GM23338 (cell line): ENCODE measurements at places on chromosomes 12 and 14. TPM values are rescaled to one million over a fixed set of nuclear protein-coding genes. Genes with fewer than 3 reads are reported as not detected.

The KLRC1 gene
- total RNA-seq: not detected in 2 replicates

- H3K4me3 ChIP-seq: no peak overlapping the region
- DNase-seq: no peak
- H3K27me3 ChIP-seq: no peaks in the 10 kb centered on the region
- H3K27ac ChIP-seq: no peak overlapping the region
These were observed 37.7 kb downstream of the C12orf50 start for GRCh38 chr12:87991483-87991882.

GRCh38 chr12:50787618-50788017 is 23.7 kb downstream of the ATF1 start:
- 0 out of 2 replicates have a peak, but pooled peaks cover 6% of the 10 kb centered on the region for H3K4me1 ChIP-seq
- DNase-seq: no peak
- H3K27ac ChIP-seq: no peak overlapping the region
- no peaks in the 10 kb centered on the region for H3K36me3 ChIP-seq
- H3K27me3 ChIP-seq: no peaks in the 10 kb centered on the region

DNA sequence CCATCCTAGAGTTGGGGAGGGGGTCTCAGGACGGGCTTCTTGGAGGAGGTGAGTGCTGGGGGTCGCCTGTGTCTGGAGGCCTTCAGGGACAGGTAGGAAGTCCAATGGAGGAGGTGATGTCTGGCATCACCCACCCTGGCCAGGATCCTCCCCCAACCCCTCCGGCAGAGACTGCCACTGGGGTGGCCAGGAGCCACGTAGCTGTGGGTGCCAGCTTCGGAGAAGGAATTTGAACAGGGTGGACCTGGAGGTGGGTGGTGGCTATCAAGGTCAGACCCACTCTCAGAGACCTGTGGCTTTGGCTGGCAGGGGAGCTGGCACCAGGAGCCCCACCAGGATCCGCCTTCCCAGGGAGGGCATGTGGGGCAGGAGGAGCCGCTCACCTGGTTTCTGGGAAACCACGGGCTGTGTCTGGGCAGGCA is 9.1 kb downstream of the CEP170B start:
- no peak overlapping the region for H3K4me3 ChIP-seq
- H3K36me3 ChIP-seq: no peaks in the 10 kb centered on the region
- DNase-seq: no peak
- H3K4me1 ChIP-seq: no peaks in the 10 kb centered on the region; the same call in 1 of the 2 replicates
- no peaks in the 10 kb centered on the region for H3K27me3 ChIP-seq

- H3K36me3 ChIP-seq: no peaks in the 10 kb centered on the region
- no peak overlapping the region for H3K4me3 ChIP-seq
- no peak overlapping the region for H3K27ac ChIP-seq
- H3K4me1 ChIP-seq: no peaks in the 10 kb centered on the region
- DNase-seq: no peak
These were observed 323.5 kb downstream of the ALG10 start for GRCh38 chr12:34345801-34346200.

- no peak overlapping the region for H3K27ac ChIP-seq
- no peaks in the 10 kb centered on the region for H3K4me1 ChIP-seq
- H3K4me3 ChIP-seq: no peak overlapping the region
These were observed 49.4 kb downstream of the MAGOHB start for GRCh38 chr12:10563966-10564365.

DNA sequence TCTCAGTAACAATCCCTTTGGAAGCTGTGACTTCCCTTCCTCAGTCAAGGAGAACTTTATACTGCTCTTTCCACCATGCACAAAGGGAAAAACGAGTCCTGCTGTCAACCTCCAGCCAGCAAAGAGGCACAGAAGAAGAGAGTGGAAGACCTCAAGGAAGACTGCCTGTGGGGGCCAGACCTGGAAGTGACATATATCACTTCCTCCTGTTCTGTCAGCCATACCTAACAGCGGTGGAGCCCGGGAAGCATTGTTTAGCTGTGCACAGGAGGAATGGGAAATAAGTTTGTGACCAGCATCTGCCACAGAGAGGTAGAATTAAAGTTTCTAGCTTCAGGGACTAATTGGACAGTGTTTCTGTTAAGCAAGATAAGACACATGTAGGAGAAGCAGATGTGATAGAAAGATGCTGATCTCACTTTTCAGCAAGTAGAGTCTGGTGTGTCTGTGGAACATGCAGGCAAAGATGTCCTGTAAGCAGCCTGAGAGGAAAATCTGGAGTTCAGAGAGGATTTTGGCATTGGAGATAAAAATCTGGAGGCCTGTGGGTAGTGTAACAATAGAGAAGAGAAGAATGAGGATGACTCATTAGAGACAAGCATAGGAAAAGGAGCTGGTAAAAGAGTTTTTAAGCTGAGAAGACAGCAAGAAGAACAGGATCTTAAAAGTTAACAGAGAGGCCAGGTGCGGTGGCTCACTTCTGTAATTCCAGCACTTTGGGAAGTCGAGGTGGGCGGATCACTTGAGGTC is 141.6 kb upstream of the CPSF6 start:
- H3K4me3 ChIP-seq: no peak overlapping the region
- no peaks in the 10 kb centered on the region for H3K27me3 ChIP-seq
- DNase-seq: no peak
- H3K36me3 ChIP-seq: no peaks in the 10 kb centered on the region

DNA sequence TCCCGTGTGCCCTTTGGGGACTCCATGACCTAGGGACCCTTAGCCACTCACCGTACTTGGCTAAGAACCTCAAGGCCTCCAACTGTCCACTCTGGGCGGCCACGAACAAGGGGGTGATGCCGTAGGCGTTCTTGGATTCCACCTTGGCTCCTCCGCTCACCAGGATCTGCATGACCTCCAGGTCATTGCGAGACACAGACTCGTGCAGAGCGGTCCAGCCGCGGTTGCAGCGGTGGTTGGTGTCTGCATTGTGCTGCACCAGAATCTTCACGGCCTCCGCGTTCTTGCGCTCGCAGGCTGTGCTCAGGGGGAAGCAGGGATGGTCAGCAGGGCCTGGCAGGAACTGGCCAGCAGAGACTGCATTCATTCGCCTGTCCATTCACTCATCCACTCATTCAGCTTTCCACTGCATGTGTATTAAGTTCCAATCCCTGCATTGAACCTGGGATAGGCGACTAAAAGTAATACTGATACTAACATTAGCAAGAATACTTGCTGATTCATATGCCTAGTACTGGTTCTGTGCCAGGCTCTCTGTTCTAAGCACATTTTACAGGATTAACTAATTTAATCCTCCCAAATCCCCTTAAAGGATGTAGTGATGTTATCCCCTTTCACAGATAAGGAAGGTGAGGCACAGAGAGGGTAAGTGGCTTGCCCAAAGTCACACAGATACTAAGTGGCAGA is 23.9 kb downstream of the FAM181A start:
- H3K27me3 ChIP-seq: no peaks in the 10 kb centered on the region
- no peak overlapping the region for H3K27ac ChIP-seq
- H3K4me3 ChIP-seq: no peak overlapping the region
- no peak for DNase-seq
- no peaks in the 10 kb centered on the region for H3K4me1 ChIP-seq

DNA sequence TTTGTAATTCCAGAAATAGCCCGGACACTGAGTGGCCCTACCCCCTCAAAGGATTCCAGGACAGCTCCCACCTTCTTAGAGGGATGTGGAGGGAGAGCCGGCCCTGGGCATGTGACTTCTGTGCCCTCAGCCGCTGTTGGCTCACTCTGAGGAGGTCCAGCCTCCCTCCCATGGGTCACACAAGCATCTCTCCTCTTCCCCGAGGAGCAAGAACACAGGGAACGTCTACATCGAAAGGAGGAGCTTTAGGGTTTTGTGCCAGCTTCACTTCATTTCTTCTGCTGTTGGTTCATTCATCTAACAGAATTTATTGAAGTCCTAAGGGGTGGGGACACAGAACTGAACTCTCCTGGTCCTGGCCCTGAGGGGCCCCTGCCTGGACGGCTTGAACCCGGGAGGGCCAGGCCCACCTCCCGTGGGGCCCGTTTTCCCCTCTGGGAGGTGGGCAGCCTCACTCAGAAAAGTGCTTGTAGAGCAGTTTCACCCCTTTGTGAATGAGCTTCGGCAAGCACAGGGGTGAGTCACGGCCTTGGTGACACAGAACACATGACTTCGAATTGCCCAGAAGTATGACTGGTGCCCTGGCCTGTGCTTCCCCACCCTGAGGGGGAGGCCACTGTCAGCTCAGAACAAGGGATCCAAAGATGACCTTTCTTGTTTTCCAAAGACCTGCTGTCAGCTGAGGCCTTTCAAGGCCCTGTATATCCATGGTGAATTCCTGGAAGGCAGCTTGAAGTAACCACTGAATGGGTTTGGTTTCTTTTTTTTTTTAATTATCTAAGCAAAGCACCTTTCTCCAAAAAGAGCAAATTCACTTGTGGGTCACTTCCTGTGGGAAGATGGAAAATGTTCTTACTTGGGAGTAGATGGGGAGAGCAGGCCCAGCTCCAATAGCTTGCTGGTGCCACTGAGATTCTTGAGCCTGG is 39.2 kb downstream of the NFKBIA start:
- H3K4me3 ChIP-seq: no peak overlapping the region
- no peaks in the 10 kb centered on the region for H3K36me3 ChIP-seq
- DNase-seq: no peak
- peaks cover 10% of the 10 kb centered on the region for H3K4me1 ChIP-seq

- no peak overlapping the region for H3K27ac ChIP-seq
- H3K27me3 ChIP-seq: no peaks in the 10 kb centered on the region
- H3K4me1 ChIP-seq: 0 out of 2 replicates have a peak, but pooled peaks cover 5% of the 10 kb centered on the region
- no peak for DNase-seq
- H3K4me3 ChIP-seq: no peak overlapping the region
These were observed 52.1 kb downstream of the STON2 start for GRCh38 chr14:81348061-81348460.

GRCh38 chr14:35212471-35213142 is 79.6 kb upstream of the PSMA6 start:
- no peak for DNase-seq
- no peaks in the 10 kb centered on the region for H3K27me3 ChIP-seq
- no peak overlapping the region for H3K27ac ChIP-seq
- H3K4me3 ChIP-seq: no peak overlapping the region
- no peaks in the 10 kb centered on the region for H3K36me3 ChIP-seq
- no peaks in the 10 kb centered on the region for H3K4me1 ChIP-seq

GRCh38 chr14:105050551-105050897 is 14.7 kb downstream of the GPR132 start:
- DNase-seq: no peak
- H3K4me1 ChIP-seq: no peaks in the 10 kb centered on the region; the same call in 1 of the 2 replicates
- H3K4me3 ChIP-seq: no peak overlapping the region
- H3K27me3 ChIP-seq: peaks cover 6% of the 10 kb centered on the region; the same call in 1 of the 2 replicates
- H3K27ac ChIP-seq: no peak overlapping the region
